ENCODE measurements at places on chromosomes 12 and 14. TPM values are rescaled to one million over a fixed set of nuclear protein-coding genes. Genes with fewer than 3 reads are reported as not detected.

- DNase-seq, result peak; percentile 58
Measured at GRCh38 chr12:117360551-117361346, 677 bp downstream of the NOS1 start.

DNA sequence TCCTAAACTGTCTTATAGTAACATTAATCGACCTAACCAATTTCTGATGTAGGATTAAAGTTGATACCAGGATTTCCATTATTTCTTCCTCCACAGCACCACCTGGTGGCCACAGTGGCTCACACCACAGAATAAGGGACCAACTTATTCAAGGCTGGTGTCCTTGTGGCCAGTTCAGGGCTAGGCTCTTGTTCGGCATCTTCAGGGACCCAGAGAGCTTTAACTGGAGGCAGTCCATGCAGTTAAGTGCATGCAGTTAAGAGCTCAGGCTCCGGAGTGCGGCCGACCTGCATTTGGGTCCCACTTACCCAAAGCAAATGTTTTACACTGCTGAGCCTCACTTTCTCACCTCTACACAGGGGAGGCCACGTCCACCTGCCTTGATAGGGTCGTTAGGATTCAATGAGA lies 42.0 kb upstream of the GPR68 start:
- peak; percentile 85 for DNase-seq

- peak; percentile 50 for DNase-seq
Measured at GRCh38 chr14:28759653-28760313, 6.8 kb upstream of the FOXG1 start.

DNA sequence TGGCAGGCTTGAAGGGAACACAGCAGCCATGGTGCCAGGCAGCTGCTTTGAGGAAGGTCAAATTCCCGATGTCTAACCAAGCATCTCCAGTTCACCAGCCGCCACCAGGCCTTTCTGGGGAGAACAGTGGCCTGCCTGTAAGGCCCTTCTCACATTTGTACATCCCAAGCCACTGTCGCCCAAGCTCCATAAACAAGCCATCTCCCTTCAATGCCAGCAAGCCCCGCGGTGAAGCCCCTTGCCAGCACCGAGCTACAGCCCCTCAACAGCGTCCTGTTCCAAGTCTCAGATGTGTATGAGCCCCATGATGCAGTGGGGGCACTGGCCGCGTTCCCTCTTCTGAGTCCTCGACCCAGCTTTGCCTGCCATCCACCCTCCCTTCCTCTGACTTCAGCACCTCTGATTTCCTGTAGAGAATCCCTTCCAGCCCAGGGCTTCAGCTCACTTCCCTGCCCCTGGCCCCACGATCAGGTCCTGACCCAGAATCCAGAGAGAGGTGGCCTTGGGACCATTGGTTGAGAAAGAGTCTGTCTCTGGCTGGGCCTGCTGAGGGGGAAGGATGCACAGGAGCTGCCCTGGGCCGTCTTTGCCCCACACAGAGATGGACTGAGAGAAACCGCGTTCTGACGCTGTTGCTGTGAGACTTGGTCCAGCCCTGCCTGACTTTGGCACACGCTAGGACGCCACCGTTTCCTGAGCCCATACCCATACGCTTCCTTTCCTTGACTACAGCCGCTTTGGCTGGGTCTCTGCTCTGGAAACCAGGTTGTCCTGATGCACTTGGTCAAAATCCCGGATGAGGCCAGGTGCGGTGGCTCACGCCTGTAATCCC lies 1.9 kb upstream of the MMP17 start:
- DNase-seq, result peak; percentile 34

DNA sequence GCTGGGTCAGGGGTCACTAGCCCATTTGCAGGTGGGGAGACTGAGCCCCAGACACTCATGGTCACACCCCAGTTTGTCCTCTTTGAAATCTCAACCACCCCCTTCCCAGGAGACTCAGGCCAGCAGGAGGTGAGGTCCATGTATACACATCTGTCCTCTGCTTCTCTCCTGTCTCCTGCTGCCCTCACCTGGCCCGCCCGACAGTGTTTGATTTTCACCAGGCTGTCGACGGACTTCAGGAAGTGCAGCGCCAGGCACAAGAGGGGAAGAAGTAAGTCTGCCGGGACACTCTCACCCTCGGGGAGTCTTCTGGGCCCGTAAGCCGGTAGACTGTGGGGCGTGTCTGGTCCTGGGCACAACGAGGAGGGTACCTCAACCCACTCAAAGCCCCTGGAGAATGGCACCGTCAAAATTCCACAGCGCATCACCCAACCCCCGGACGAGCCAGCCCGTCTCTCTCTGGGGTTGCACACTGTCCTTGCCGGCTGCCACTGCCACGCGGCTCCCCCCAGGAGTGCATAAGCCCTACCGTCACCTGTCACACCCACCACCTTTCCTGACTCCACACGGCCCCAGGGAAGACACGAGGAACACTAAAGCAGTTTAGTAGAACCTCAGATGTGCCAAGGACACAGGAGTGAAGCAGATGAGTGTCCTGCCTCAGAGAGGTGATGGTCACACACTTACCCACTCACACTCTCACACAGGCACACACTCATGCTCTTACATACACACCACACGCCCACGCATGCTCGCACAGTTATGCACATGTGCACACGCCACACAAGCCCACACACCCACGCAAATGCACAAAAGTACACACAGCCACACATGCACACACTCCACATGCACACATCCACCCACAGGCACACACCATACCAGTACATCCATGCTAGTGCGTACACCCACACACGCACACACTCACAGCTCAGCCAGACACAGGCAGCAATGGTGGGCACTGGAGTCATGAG lies 13.1 kb upstream of the SIVA1 start:
- DNase-seq, result no peak

The OTOGL gene
- 0.11 TPM for total RNA-seq

The NPAS3 gene
- total RNA-seq, result 0.17 TPM

The CD63 gene
- total RNA-seq, result 589 TPM
